CD4-positive, alpha-beta T cell treated with Interleukin-4 for 1 hour (primary cell): ENCODE measurements at places on chromosomes 2 and 18.

GRCh38 chr2:210442457-210442856 is 34.1 kb downstream of the LANCL1 start:
- DNase-seq: no peak

DNA sequence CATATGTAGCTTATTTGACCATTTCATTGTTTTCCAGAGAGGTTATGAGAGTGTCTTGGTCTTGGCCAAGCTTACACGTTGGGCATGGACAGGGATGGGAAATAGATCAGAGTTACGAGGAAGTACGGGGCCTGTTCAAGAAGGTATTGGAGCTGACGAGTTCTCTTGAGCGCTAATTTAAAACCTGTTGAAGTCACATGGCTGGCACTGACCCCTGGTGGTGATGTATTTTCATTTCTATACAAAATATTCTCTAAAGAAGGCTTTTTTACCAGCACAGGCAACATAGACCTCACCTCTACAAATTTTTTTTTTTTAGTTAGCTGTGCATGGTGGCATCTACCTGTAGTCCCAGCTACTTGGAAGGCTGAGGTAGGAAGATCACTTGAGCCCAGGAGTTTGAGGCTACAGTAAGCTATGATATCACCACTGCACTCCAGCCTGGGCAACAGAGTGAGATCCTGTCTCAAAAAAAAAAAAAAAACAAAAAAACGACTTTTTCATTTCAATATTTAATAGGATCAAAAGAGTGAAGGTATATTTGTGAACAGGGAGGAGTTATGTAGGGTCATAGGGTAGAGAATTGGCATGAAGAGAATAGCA is 19.6 kb downstream of the UGP2 start:
- peak; percentile 67 for DNase-seq

GRCh38 chr18:22197668-22198067 is 28.3 kb downstream of the GATA6 start:
- no peak for DNase-seq

DNA sequence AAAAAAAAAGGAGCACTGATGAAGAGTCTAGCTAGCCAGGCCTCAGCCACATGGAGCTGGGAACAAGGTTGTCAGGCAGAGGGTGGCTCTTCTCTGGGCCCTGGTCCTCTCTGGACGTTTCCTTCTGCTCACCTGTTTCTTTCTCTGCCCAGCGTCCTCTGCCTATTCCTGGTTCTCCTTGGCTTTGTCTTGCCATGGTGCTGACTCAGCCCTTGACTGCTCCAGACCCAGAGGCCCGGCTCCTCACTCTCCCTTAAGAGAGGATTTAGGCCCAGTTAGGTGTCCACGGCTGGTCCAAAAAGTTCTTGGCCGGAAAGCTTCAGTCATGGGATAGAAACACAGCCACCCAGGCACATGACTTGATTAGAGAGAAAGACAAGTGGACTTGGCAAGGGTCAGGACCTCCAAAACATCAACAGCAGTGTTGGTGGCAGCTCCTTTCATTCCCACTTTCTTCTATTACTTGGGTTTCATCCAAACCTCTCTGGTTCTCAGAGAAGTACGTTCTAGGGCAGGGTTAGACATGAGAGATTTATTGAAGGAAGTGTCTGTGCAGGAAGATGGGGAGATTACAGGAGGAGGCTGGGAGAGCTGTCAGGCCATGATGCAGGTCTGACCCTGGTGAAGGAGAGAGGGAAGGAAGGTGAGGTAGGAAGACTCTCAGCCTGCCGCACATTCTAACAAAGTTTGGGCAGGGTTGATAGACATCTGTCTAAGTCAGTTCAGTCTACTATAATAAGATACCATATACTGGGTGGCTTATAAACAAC is 14.5 kb upstream of the ATG16L1 start:
- no peak for DNase-seq

DNA sequence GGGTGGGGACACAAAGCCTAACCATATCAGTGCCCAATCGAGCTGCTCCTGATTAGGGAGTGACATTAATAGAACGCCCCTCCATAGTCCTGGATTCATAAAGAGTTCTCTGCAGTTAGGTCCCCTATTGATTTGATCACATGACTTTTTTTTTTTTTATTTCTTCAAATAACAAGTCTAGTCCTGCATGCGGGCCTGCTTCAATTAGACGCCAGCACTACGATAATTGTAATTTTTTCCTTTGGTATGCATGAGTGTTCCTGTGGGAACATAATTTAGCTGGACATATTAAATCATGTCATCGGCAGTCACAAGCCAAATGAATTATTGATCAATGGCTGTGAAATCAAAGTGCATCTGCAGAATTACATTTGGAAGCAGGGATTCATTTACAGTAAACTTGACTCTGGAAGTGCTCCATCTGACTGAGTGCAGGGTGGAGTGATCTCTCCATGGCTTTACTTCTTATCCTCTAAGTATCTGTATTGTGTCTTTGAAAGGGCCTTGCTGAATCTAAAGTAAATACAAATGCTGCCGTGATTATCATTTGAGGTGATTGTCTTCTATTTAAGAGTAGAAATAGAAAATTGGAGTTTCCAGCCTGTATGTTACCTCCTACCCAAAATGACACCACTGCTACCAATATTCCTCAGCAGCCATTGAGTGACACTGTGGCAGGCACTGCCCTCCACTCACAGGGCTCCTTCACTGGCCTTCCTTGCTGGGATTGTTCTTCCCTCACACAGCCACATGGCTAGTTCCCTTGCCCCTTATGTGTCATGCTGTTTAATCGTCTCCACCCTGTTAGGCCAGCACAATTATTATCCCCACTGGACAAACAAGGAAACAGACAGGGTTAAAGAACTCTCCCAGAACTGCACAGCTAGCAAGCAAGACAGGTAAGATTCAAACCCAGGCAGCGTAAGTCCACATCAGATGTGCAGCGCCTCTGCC is 337.4 kb upstream of the ID2 start:
- no peak for DNase-seq

DNA sequence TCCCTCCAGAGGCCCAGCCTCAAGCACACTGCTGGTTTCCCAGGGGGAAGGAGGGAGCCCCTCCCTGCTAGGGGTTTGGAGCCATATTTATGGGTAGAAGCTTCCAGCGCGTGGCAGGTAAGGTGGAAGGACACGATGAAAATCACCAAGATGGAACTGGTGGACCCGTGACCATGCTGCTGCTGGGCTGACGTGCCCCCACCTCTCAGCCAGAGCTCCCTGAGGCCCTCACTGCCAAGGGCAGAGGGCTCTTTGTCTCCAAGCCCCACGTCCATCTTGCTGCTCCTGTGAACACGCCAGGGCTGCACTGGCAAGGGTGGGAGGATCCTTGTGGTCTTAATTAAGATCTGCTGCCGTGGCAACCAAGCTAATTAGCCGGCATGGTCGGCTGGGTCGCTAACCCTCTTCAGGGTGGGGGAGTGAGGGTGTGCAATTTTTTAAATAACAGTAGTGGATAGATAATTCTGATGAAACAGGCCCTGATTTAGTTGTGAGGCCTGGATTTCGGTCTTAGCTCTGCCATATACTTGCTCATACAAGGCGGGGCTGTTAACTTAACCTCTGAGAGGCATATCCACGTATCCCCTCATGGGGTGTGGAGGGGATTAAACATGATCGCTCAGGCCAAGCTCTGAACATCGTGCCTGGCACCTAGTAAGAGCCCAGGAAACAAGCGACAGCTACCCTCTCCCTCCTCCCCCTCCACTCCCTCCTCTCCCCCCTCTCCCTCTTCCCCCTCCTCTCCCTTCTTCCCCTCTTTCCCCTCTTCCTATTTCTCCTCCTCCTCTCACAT is 232.8 kb downstream of the CELF4 start:
- DNase-seq: no peak

DNA sequence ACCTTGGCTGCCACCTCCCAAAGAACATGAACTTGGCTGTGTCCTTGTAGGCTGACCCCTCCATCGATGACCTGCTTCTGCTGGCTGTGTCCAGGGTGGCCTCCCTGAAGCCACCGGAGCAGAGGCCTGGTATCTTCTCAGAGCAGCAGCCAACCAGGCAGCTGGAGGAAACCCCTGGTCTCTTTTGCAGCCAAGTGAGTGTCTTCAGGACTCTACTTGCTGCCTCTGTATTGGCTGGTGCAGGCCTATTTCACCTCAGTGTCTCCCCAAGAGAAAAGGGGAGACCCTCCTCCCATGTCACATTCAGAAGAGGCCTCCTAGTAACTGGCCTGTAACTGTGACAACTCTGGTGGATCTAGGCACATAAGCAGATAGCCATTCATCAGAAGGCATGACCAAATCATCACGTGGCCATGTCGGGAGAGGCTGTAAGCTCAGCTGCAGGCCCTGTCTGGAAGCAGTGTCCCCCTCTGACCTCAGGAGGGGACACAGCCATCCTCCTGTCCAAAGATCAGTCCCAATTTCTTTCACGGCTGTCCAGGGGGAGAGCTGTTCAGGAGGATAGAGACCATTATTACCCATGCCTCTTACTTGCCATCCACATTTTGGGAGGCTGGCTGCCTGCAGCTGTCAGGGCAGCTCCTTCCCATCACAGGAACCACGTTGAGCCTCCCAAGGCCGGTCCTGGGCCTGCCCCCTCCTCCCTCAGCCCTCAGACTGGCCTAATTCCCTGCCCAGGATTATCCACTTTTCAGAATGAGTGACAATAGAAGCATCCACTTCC is 20.9 kb upstream of the ROCK2 start:
- no peak for DNase-seq

GRCh38 chr2:42765686-42766085 is 1.8 kb upstream of the OXER1 start:
- DNase-seq: no peak

DNA sequence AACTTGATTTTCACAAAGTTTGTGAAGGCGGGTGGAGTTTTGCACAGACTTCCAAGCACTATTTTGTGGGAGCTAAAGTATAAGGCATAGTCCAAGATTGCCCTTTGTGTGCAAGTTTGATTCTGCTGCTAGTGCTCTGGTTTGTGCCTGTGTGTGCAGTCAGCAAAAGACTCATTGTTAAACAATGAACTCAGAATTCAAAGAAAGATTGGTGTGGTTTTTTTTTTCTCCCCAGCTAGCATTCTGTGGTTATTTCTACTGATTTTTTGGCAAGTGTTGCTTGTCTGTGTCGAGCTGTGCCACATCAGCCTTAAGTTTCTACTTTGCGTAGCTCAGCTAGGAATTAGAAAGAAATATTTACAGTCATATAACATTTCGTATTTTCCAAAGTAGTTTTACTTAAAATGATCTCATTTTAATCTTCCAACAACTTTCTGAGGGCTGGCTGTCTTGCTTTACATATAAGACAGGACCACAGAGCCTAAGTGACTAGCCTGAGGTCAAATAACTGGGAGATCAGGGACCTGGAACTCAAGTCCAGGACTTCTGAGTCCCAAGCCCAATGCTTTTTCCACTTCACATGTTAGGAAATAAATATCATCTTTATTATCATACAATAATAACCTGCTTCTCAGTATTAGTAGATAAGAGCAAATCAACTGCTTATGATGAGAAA is 69.8 kb downstream of the BABAM2 start:
- no peak for DNase-seq

DNA sequence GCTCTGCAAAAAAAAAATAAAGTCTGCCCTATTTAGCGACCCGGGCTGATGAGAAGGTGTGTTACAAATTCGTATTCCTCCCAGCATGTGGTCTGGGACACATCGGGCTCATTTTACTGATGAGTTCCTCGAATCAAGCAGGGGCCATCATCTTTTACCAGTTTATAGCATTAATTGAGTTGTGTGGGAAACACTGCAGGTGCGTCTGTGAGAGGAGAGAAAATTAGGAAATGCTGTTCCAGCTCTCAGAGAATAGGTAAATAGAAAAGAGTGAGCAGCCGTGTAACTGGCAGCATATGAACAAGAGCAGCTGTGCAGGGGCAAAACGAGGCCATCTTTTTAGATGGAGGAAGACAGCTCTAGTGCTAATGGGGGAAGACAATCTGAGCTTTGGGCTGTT is 216.7 kb downstream of the SETBP1 start:
- no peak for DNase-seq

DNA sequence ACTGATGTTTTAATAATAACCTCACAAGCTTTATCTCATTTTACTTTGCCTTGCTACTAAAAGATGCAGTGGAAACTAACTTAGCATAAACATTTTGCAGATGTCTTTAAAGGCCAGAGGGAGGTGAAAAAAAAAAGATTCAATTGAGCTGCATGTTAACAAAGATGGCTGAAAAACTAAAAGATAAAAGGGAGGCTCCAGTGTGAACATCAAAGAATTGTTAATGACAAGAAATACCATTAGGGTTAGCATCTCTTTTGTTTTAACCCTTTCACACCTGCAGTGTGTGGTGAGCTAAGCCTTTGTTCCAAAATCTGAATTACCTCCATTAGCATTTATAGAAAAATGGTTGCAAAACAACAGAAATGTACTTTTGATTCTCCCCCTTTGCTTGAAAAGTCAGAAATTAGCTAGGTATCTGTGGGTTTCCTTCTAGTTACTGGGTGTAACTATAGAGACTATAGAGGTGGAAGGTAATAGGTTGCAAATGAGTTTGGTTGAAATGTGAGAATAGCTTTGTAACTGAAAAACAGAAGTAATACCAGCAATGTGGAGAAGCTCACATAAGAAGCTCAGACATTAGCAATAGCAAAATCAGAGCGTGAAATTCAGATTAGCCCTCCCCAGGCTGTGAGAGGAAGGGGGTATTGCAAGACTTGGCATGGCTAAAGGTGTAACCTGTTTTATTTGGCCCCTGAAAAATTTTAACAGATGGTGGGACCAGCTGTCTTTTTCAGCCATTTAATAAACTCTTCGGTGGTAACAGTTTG is 34.8 kb upstream of the SP5 start:
- DNase-seq: no peak

- no peak for DNase-seq
These were observed 179.5 kb downstream of the PHLPP1 start for GRCh38 chr18:62894681-62895390.

DNA sequence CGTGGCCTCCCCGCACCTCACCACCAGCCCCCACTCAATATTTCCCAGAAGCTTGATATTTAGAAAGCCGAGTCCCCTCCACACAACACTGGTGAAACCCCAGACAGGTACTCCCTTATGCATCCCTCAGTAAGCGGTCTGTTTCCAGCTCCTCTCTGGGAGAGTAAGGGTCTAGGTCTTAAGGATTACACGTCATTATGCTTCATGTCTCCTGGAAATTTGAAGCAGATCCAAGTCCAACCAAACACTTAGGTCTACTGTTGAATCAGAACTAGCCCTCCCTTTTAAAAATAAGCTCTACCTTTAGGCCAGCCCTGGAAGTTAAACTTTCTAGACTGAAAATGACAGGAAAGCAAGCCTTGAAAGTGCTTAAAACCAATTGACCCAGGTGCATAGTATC is 1.5 kb upstream of the OST4 start:
- no peak for DNase-seq
